ENCODE measurements at places on chromosomes 11 and 22.

DNA sequence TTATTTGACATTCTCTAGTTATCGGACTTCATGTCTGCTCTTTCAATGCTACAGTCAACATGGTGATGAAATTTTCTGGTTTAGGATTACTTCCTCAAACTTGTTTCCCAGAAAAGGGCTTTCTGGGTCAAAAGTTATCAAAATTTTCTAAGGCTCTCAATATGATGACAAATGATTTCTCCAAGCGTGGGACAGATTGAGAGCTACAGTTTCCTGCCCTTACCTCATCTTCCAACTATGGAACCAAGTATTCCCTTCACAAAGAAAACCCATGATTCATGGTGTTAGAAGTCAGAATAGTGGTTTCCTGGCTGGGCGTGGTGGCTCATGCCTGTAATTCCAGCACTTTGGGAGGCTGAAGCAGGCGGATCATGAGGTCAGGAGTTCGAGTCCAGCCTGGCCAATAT, 17.8 kb downstream of the MYO18B start:
- DNase-seq = no peak

- DNase-seq = no peak
These were observed 32.8 kb upstream of the NUP50 start for GRCh38 chr22:45130891-45131290.

DNA sequence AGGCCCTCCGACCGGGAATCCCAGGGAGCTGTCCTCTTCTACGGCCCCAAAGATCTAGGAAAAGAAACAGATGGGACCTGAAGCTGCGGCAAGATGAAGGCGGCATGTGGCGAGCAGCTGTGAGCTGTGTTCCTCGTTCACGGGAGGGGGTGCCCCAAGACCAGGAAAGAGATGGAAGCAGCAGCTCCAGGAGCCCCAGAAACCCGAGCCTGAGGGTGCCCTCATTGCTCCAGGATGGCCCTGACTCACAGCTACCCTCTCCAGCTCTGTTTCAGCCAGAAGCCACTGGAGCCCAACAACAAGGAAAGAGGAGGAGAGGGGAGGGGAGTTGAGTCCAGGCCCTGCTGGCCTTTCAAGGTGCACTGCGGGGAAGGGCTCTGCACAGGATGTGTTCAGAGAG, 23.7 kb upstream of the NAP1L4 start:
- no peak for DNase-seq

DNA sequence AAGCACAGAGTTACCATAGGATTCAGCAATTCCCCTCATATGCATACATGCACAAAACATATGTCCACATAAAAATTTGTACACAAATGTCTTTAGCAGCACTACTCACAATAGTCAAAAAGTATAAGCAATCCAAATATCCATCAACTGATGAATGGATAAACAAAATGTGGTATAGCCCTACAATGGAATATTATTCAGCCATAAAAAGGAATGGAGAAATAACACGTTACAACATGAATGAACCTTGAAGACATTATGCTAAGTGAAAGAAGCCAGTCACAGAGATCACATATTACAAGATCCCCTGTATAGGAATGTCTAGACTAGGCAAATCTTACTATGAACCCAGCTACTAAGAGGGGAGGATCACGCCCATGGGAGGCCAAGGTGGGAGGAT, 7.2 kb downstream of the PRR14L start:
- no peak for DNase-seq

Data from anterior cingulate cortex (tissue), 58 donors.